ENCODE measurements at places on chromosomes 4 and X.

DNA sequence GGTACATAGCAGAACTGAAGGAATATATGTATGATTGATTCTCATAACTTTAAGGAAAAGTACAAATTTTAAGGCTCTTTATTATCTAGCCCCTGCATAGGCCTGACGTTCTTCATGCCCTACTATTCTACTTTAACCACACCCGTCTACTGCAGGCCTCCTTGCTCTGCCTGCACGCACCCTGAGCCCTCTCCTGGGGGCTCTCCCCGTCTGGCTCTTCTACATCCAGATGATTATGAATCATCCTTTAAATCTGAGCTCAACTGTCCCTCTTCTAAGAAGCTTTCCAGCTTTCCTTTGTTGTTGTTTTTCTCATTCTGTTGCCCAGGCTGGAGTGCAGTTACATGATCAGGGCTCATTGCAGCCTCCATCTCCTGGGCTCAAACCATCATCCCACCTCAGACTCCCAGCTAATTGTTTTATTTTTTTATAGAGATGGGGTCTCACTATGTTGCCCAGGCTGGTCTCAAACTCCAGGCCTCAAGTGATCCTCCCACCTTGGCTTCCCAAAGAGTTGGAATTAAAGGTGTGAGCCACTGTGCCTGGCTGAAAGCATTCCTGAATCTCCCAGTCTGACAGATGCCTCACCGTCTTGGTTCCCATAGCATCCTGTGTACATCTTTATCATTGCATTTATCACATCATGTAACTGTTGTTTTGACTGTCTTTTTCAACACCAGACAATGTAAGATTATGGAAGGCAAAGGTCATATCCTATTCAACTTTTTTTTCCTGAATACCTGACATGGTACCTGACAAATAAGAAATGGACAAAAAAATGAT lies 89.2 kb downstream of the WDFY3 start:
- DNase-seq: no peak

- DNase-seq: no peak
Measured at GRCh38 chr4:140575489-140575888, 6.7 kb upstream of the UCP1 start.

- DNase-seq: no peak
Measured at GRCh38 chr4:169366821-169367220, 96.1 kb upstream of the SH3RF1 start.

DNA sequence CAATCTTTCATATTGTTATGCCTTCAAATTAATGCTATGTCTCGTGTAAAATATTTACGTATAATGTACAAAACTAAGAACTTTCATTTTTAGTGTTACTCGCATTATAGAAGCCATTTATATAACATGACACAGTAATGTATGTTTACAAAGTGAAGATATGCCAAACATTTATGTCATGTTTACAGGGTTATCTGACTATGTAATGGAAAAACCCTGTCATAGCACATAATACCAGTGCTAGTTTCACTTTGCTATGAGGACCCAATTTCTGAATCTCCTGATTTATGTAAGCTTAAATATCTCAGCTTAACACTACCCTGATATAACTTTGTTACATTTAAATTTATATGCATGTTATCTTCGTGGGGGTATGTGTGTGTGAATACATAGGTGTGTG lies 233.1 kb downstream of the FAT4 start:
- DNase-seq: no peak

DNA sequence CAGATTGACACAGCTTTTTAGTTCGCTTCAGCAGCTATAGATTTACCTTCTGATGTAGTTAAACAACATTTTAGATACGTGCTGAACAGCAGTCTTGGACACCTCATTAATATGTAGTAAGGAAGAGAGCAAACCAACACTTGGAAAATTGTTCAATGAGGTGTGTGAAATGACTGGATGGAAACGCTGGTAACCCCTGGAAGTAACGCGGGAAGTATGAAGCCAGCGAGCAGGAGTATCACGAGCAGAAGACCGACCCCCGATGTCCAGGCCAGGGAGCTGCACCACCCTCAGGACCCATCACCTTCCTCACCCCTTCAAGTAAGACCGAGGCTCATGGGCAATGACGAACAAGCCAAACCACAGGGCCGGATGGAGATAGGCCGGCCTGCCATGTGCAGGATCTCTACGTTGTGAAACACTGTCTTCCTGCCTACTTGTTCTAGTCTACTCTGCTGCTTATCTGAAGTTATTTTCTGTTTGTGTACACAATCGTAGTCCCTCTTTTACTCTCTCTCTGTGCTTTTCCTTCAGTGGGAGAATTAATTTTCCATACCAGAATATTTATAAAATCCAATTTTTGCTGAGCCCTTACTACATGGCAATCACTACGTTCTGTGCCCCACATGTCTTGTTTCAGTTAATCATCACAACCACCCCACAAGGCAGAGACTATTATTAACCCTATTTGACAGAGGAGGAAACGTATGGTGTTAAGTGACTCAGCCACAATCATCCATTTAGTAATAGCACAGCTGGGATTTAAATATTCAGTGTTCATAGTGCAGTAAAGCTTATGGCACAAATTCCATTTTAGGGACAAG lies 221.7 kb downstream of the APBB2 start:
- DNase-seq: no peak

- DNase-seq: no peak
Measured at GRCh38 chr4:132572210-132572609, 576.9 kb upstream of the PCDH10 start.

- no peak for DNase-seq
Measured at GRCh38 chr4:73539386-73539785, 57.8 kb downstream of the AFM start.

DNA sequence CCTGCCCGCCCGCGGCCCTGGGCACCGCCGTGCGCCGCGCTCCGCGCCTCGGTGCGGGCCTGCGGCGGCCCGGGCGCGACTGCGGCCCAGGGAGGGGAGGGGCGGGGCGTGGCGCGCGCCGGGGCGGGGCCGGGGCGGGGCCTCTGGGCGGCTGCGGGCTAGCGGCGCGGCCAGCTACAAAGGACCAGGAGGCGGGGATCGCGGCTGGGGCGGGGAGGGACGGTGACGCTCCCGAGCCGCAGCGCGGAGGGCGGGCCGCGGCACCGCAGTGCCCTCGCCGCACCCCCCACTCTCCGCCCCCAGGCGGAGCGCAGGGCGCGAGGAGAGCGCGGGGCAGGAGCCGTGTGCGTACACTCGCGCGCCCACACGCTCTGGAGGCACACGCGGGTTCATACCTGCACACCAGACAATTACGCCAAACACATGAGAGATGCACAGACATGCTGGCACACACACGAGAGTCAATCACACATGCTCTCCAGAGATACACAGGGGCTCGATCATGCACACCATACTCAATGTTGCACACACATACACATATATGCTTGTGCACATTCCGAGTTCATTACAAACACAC lies at the start of gene CRMP1:
Gene CRMP1 (minus strand): TSS at position 83 of the 577 bp plus-strand sequence. CDS start 117 bp downstream, outside the sequence.
- no peak for DNase-seq

DNA sequence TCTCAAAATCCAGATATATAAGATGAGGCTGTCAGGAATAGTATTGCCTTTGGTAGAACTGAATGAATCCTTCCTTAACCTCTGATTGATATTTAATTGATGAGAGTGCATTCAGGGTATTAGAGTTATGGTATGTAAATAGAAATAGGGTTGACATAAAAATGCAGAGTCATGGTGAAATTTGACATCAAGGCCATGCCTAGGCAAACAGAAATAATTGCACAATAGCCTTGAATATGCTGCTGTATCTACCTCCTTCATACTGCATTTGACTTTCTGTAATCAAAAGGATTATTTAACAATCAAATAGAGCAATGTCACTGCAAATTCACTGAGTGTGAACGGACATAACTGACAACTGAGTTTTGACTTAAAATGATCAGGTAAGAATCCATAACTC lies 1316.3 kb downstream of the STIM2 start:
- no peak for DNase-seq

GRCh38 chr4:133668061-133668851 lies 519.2 kb downstream of the PCDH10 start:
- peak; percentile 42 for DNase-seq

DNA sequence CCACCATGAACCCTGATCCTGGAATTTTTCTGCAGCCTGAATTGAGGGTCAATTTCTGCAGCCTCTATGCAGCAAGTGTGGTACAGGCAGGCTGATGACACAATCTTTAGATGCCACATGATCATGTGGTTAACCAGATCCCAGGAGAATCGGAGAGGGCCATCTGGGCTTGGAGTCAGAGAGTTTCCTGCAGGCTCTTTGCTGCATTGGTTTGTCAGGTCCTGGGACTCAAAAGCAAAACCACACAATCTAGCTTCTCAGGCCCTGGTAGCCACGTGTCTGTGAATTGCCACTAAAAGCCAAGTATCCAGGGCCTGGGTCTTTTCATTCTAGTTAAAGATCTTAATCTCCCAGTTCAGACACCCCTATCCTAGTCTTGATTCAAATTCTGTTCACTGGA lies 464.5 kb downstream of the BCOR start:
- no peak for DNase-seq

DNA sequence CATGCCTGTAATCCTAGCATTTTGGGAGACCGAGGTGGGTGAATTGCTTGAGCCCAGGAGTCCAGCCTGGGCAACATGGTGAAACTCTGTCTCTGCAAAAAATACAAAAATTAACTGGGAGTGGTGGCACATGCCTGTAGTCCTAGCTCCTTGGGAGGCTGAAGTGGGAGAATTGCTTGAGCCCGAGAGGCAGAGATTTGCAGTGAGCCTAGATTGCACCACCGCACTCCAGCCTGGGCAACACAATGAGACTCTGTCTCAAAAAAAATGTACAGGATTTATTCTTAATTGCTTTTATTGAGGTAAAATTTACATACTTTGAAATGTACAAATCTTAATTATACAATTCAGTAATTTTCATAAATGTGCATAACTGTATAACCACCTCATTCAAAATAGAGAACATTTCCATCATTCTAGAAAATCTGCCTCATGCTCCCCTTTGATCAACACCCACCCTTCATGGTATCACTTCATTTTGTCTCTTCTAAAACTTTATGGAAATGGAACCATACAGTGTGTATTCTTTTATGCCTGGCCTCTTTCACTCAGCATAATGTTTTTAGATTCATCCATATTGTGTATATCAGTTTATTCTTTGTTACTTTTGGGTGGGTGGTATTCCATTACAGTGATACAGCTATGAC lies 39.1 kb downstream of the SNX25 start:
- no peak for DNase-seq

DNA sequence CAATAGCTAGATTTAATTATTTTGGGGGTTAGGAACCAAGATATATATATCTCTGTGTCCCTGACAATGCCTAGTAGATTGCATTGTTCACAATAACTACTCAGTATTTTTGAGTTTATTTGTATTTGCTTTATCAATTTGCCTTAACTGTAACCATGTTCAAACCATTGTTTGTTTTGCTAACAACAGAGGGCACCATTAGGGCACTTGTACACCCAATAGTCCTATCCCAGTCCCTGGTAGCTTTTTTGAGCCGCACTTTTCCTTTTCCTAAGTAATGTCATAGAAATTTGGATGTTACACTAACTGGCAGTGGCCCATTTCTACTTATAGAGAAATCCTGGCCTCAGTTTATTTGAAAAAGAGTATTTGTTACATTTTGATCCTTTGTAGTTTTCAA lies 575 bp upstream of the KLHL5 start:
- no peak for DNase-seq

DNA sequence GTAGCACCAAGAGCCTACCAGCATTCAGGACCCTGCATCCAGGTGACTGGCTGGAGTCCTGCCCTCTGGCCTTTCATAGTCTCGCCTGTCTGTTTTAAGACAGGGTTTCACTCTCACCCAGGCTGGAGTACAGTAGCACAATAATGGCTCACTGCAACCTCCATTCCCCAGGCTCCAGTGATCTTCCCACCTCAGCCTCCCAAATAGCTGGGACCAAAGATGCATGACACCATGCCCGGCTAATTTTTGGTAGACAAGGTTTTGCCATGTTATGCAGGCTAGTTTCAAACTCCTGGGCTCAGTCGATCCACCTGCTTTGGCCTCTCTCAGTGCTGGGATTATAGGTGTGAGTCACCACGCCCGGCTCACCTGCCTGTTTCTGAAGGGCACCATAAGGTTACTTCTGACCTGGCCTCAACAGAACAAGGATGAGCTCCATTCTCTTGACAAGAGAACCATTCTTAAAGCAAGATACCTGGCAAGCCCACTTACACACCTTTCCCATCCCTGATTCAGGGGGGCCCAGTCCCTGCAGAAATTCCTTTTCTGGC lies 6.7 kb downstream of the RPS4X start:
- DNase-seq: no peak

DNA sequence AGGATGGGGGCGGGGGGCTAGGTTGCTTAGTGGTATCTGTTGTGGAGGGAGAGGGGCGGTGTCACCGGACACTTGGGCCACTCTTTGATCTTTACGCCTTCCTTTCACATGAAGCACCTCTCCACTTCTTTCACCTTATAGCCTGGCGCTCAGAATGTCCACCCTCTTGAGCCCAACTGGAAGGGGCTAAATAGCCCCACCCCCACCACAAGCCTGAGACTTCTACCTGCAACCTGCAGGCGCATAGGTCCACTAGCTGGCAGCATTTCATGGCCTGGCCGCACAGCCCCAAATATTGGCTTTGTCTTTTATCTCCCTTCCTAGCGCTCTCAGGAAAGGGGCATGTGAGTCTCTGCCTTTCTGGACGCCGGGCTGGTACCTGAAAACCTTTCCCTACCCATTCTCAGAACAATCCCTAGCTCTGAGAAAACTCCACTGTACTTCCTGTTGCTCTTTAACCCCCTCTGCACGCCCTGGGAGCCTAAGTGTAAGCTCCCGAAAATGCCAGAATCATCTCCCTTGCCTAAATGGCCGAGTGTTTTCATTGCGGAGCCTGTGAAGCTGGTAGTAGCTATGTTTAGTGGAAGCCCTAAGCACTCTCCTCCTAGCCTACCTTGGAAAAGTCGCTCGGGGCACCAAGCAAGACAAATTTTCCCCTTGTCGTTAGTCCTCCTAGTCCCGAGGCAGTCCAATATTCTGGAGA lies 1.2 kb upstream of the TRPC5 start:
- no peak for DNase-seq

- peak; percentile 53 for DNase-seq
Measured at GRCh38 chrX:44874420-44875184, 1.6 kb downstream of the KDM6A start.

- DNase-seq: no peak
Measured at GRCh38 chr4:128519163-128519830, 231.7 kb upstream of the PGRMC2 start.

DNA sequence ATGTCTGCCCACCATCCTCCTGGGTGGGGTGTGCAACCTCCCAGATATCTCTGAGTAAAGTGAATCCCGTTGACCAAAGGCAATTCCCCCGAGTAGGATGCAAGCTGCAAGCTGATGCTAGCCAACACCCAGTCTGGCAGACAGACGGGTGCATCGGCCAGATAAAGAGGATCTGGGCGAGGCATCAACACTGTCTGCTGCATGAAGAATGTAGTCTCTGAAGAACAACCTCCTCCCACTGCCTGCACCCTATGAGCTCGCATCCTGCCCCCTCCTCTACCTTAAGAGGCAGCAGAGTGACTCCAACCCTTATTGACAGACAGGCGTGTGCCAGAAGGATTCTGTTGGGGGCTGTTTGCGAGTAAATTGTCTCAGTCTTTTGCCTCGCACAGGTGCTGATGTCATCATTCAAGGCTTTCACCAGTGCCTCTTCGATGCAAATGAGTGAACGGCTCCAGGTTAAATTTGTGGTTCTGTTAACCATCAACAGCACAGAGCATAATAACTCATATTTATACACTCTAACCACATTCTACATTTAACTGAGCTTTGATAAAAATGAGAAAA lies 546.9 kb downstream of the BCOR start:
- no peak for DNase-seq

- no peak for DNase-seq
Measured at GRCh38 chr4:150229520-150229919, 151.3 kb downstream of the DCLK2 start.
